ENCODE measurements at places on chromosomes 4 and X.

DNA sequence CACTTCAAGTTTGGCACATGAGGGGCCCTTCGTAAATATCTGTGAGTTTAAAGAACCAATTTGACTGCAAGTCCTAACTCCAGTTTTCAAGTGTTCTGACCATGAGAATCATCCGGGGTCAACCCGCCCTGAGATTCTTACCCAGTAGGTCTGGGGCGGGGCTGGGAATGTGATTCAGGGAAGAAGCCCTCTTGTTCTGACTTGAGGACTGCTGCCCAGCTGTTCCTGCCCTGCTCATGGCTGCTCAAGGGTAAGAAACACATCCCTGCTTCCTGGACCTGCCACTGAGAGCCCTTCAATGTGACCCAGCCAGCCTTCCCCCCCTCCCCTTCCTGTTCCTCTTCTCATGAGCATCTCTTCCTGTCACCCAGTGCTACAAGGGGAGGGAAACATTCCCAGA, 92.7 kb upstream of the PGRMC2 start:
- no peak for DNase-seq

- DNase-seq, result no peak
These were observed 67.0 kb downstream of the FAM13A start for GRCh38 chr4:88989990-88990389.

DNA sequence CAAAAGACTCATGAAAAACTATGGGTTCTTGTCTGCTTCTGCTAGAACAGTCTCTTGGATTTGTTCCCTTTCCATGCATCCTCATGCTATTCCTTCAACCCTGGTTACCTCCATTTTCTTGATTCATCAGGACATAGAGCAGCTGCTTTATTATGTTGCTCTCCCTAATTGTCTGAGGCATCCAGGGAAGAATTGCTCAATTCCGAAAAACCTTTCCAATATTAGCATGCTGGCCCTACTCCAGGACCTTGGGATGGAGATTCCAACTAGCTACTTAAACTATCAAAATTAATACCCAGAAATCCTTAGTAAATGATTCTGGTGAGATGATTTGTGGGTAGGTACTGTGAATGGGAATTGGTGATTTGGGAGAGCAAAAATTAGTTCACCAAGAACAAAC, 56.6 kb upstream of the FAM47B start:
- no peak for DNase-seq

- DNase-seq, result no peak
These were observed 985.0 kb downstream of the C4orf33 start for GRCh38 chr4:130080872-130081451.

DNA sequence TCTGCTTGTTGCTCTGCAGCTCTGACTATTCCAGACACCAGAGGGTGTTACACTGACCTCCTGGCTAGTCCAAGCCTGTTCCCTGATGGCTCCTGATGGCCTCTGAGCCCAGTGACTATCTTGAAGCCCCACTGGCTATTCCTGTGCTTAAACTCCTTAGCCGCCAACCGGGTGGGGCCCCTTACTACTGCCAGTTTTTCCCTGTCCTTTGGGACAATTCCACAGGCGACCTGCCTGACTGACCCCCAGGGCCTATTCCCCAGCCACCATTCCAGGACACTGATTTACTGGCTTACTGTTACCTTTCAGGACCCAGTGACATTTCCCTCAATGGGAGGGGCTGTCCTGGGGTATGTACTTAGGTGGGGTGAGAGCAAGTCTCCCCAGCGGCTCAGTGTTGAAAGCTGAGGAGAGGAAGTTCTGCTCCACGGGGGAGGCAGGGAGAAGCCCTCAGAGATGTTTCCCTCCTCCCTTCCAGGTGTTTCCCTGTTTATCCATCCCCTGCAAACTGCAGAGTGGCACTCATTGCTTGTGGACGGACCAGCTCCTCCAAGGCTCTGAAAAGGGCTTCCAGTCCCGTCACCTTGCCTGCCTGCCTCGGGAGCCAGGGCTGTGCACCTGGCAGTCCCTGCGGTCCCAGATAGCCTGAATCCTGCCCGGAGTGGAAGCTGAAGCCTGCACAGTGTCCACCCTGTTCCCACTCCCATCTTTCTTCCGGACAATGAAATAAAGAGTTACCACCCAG, 4.0 kb downstream of the TIMP1 start:
- no peak for DNase-seq

DNA sequence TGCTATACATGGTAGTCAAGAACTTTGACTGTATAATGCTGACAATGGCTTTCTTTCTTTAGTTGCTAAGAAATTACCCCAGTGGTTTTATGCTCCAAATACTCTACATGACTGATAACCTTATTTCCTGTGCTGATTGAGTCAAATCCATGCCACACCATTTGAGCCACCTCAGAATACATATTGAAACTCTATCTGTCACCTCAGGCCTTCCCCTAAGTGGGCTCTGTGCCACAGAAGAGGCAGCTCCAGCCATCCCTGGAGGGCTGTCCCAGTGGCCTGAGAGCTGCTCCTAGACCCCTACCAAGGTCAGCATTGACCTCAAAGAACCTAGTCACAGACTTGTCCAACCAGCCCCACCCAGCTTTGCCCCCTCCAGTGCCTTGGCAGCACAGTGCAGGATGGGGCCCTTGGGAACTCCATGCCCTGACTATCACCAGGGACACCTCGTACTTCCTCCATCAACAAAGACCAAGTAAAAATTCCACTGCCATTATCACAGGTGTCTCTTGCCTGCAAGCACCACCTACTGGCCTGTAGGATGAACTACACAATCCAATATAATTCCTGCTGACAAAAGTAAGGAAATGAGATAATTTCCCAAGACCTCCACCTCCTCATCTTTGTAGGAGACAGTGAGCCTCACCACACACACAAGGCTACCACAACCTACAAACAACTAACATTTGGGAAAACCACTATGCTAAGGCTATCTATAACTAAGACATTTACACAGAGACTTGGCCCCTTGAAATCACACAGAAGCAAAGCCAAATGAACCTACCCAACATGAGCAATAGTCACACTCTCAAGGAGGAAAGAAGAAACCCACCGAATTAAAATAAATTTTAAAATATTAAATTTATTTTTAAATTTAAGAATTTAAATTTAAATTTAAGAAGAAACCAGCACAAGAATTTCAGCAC, 239.9 kb downstream of the NKX6-1 start:
- no peak for DNase-seq

GRCh38 chrX:141142946-141143345, 34.0 kb downstream of the LDOC1 start:
- DNase-seq, result no peak

GRCh38 chr4:174753021-174753420, 76.0 kb downstream of the GLRA3 start:
- DNase-seq, result no peak

DNA sequence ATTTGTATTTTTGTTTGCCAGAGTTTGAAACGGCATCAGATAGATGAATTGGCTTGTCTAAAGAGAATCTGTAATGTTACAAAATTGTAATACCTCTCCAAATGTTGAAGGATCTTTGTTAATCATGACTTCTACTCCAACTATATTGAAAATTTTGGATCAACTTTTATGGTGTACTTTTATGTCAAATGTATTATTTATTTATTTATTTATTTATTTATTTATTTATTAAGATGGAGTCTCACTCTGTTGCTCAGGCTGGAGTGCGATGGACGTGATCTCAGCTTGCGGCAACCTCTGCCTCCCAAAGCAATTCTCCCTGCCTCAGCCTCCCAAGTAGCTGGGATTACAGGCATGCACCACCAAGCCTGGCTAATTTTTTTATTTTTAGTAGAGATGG, 36.0 kb downstream of the RPA4 start:
- no peak for DNase-seq

GRCh38 chr4:83821493-83821892, 285.6 kb downstream of the GPAT3 start:
- no peak for DNase-seq

- DNase-seq, result no peak
These were observed 755 bp downstream of the ANKRD17 start for GRCh38 chr4:73257651-73258435.

- no peak for DNase-seq
These were observed 3.5 kb downstream of the GUCY1B1 start for GRCh38 chr4:155762334-155762733.

DNA sequence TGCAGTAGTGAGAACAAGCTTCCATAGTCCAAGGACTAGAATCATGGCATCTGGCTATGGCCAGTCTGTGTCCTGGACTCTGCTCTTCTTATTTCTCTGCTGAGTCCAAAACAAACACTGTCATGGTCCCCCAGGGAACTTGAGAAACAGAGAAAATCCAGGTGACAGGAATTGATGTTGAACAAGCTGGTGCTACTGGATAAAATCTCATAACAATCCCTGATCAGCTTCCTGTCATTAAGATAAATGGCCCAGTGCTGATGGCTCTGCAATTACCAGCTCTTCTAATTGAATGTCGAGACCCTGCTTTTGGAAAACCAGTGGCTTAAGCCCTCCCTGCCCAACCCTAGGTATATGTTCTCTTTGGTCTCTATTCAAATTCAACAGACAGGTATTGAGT, 58.8 kb upstream of the ARHGAP36 start:
- no peak for DNase-seq

GRCh38 chr4:76293772-76294171, 12.8 kb upstream of the STBD1 start:
- no peak for DNase-seq

DNA sequence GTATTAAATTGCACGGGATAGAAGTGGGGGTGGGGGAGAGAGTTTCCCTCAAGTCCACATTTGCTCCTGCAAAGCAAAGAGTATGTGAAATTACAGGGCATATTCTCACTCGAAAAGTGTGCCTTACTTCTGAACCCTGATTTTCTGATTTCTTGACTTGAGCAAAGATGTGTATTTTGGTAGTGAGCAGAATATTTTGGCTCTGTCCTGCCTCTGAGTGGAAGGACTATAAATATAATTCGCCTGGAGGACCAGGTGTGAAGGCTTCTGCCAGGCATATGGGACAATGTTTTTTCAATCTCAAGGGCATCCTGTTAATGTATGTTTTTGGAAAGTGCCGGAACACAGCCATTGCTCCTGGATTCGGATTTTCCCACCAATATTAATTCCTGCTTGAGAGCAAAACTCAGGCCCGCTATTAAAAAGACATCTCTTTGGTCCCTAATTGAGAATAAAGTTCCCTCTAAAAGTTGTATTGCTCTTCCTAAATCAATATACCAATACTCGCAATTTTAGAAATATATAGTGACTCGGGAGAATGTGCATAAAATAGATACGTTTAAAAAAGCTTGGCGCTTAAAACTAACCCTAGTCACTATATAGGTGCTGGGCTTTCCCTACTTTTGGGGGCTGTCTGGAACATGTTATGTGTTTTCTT, 15.3 kb upstream of the PITX2 start:
- DNase-seq, result no peak

GRCh38 chrX:125769628-125770027, 396.5 kb downstream of the DCAF12L2 start:
- no peak for DNase-seq

GRCh38 chr4:48620831-48621230, 130.8 kb downstream of the ZAR1 start:
- DNase-seq, result no peak
